ENCODE measurements at places on chromosomes 11 and 22. TPM values are rescaled to one million over a fixed set of nuclear protein-coding genes. Genes with fewer than 3 reads are reported as not detected.
A peak's percentile ranks its signal among the peaks of the same experiment; 100 is the strongest.

Gene HEPHL1
- total RNA-seq, result under 0.01 TPM

- no peak for DNase-seq
- no peaks in the 10 kb centered on the region for H3K36me3 ChIP-seq
- H3K27ac ChIP-seq, result no peak overlapping the region
- no peak overlapping the region for H3K4me3 ChIP-seq
- no peaks in the 10 kb centered on the region for H3K27me3 ChIP-seq
Observed at GRCh38 chr22:44454113-44454769, 43.8 kb downstream of the RTL6 start.

Gene KCNA4
- total RNA-seq, result not detected

Gene OR56A1
- total RNA-seq, result not detected

- DNase-seq, result peak; percentile 69
- H3K4me1 ChIP-seq, result peaks cover 2% of the 10 kb centered on the region
- H3K27me3 ChIP-seq, result peaks cover 13% of the 10 kb centered on the region
- no peak overlapping the region for H3K27ac ChIP-seq
- no peaks in the 10 kb centered on the region for H3K36me3 ChIP-seq
- H3K4me3 ChIP-seq, result no peak overlapping the region
Observed at GRCh38 chr11:122601141-122602125, 54.1 kb upstream of the UBASH3B start.

GRCh38 chr22:24426851-24427499 is 424 bp upstream of the ADORA2A start:
- no peak overlapping the region for H3K27ac ChIP-seq
- H3K4me1 ChIP-seq, result no peaks in the 10 kb centered on the region
- no peak overlapping the region for H3K4me3 ChIP-seq
- no peaks in the 10 kb centered on the region for H3K36me3 ChIP-seq

- no peak overlapping the region for H3K27ac ChIP-seq
- peaks cover 5% of the 10 kb centered on the region for H3K36me3 ChIP-seq
- DNase-seq, result no peak
Observed at GRCh38 chr22:49956914-49957825, 3.4 kb upstream of the PIM3 start.

GRCh38 chr11:70113801-70114200 is 35.7 kb downstream of the ANO1 start:
- H3K4me3 ChIP-seq, result no peak overlapping the region
- no peaks in the 10 kb centered on the region for H3K27me3 ChIP-seq
- DNase-seq, result no peak
- peaks cover 11% of the 10 kb centered on the region for H3K4me1 ChIP-seq
- no peak overlapping the region for H3K27ac ChIP-seq

Gene UPK3A
- total RNA-seq, result not detected

Gene DEPDC7
- 9.7 TPM for total RNA-seq

Gene UBE2L6
- total RNA-seq, result 37.5 TPM

Gene OR8A1
- total RNA-seq, result not detected

DNA sequence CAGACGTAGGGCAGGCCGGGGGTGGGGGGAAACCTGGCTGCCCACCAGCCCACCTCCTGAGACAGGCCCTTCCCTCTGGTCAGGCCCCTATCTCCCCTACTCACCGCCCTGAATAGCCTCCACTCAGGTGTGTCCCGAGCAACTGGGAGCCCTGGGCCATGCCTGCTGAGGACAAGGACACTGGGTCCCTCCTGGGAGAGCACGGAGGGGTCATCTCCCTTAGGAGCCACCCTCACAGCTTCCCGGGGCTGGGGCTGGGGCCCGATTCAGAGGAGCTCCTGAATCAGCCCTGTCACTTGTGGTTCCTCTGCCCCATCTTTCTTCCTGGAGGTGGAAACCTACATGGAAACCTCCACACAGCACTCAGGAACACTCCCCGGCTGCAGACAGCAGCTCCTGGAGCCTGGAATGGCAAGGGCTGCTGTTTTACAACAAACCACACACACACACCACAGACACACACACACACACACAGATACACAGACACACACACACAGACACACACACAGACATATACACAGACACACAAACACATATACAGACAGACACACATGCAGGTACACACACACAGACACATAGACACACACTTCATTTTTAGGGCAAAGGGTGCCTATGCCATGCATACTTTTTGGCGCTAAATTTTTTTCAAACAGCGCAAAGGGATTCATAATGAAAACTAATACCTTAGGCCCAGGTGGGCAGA is 9.6 kb upstream of the EMID1 start:
- peaks cover 2% of the 10 kb centered on the region for H3K27me3 ChIP-seq
- DNase-seq, result no peak
- no peaks in the 10 kb centered on the region for H3K4me1 ChIP-seq
- H3K4me3 ChIP-seq, result no peak overlapping the region
- H3K36me3 ChIP-seq, result no peaks in the 10 kb centered on the region
- H3K27ac ChIP-seq, result no peak overlapping the region

DNA sequence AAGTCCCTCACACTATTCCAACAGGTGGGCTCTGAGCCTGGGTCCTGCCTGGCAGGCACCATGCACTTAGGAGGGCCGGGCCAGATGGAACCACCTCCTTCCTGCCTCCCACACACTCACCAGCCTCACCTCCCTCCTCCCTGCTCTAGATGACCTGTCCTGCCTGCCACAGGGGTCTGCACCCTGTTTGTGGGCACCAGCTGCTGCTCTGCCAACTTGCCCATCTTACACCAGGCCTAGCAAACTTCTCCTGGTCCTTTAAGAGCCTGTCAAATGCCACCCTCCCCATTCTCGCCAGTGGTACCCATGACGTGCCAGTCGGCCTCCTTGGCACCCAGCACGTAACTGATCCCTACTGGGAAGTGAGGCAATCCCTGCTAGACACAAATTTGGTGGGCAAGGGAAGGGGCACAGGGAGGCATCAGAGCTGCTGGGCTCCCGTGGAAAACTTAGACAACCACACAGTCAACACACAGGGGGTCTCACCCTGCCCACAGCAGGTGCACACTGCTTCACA is 3.1 kb downstream of the MOB2 start:
- H3K27ac ChIP-seq, result no peak overlapping the region
- DNase-seq, result no peak
- no peak overlapping the region for H3K4me3 ChIP-seq
- peaks cover 14% of the 10 kb centered on the region for H3K36me3 ChIP-seq
- H3K4me1 ChIP-seq, result peaks cover 4% of the 10 kb centered on the region

- no peak overlapping the region for H3K27ac ChIP-seq
- peaks cover 4% of the 10 kb centered on the region for H3K4me1 ChIP-seq
- DNase-seq, result no peak
- H3K27me3 ChIP-seq, result peaks cover 9% of the 10 kb centered on the region
Observed at GRCh38 chr11:45794169-45794568, 10.8 kb upstream of the SLC35C1 start.

DNA sequence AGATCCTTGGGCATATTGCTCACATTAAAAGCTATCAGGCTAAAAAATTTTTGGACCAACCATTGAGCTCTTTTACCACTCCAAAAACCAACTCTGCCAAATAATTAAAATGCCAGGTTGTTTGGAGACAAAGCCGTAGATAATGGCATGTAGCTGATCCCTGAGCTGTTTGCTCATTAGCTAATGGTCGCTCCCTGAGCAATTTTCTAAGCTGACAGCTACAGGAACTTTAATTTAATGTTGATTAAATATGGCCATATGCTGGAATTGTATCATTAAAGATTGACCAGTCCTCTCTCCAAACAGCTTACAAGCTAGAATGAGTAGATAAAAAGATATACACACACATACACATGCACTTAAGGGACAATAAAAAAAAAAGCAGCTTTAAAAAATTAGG is 216.2 kb upstream of the ARHGAP20 start:
- no peak overlapping the region for H3K27ac ChIP-seq
- H3K4me1 ChIP-seq, result no peaks in the 10 kb centered on the region
- no peak overlapping the region for H3K4me3 ChIP-seq
- H3K27me3 ChIP-seq, result no peaks in the 10 kb centered on the region
- no peaks in the 10 kb centered on the region for H3K36me3 ChIP-seq

Gene XBP1
- 223 TPM for total RNA-seq

Gene SPTY2D1
- total RNA-seq, result 35.8 TPM
